ENCODE measurements at places on chromosomes 5 and 9.
A peak's percentile ranks its signal among the peaks of the same experiment; 100 is the strongest.

DNA sequence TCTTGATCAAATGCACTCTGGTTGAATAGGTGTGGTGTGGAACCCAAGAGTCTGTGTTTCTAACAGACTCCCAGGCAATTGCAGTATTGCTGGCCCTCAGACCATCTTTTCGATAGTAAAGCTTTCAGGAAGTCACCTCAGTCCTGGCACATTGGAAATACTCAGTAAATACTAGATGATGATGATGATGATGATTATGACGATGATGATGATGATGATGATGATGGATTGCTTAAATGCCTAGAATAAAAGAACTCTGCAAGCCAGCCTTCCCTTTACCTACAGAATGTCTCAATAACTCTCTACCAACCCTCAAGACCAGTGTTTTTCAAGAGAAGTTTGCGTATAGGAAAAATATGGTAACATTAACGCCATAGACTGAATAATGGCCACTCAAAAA, 268.0 kb downstream of the DNAH5 start:
- DNase-seq: no peak

GRCh38 chr9:73132034-73132776, 19.5 kb upstream of the ANXA1 start:
- DNase-seq: no peak

DNA sequence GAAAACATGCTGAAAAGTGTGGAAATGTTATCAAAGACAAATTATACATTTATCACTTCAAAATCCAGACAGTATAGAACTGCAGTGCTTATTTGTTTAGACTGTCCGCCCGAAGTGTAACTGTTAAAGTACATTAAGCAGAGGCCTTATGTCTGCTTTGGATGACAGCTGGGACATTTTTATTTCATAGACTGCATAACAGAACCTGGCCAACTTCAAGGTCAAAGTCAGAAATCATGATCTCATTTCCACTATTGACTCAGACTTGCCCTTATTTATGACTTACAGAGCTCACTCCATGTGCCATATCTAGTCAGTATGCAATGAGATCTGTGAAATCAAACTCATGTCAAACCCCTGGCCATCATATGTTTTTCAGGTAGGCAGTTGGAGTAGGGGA, 87.7 kb downstream of the RAB3C start:
- no peak for DNase-seq

- no peak for DNase-seq
These were observed 194.7 kb downstream of the SPATA31D1 start for GRCh38 chr9:82183181-82183860.

DNA sequence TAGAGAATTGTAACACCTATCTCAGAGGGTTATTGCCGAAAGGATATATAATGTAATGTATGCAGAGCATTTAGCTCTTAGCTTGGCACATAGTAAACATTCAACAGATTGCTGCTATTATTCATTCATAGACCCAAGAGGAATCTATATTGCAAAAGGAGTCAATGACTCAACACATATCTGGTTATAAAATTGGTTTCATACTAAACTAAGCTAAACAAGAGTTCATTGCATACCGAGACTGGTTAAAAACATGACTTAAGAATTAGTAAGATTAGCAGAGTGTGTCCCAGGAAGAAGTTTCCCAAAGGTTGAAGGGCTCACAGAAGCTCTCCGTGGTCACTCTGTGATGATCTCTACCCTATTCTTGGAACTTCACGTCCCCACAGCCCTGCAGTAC, 339.6 kb upstream of the CCNH start:
- DNase-seq: no peak

DNA sequence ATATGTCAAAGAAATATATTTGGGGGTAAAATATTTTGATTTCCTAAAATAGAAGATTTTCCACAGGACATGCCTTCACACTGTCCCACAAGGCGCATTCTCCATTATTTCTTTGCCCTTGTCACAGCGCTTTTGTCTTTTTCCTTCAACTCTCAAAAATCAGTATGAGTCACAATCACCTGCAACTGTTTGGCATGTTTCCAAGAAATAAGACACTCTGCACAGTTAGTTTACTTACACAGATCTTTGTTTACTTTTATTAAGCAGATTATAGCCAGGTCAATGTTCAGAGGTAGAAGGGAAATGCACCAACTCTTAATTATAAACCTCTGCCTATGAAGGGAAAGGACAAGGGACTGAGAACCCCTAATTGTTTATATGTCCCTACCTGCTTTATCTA, 9.5 kb downstream of the CEMIP2 start:
- no peak for DNase-seq

GRCh38 chr9:114096041-114096511, 3.0 kb downstream of the KIF12 start:
- no peak for DNase-seq

DNA sequence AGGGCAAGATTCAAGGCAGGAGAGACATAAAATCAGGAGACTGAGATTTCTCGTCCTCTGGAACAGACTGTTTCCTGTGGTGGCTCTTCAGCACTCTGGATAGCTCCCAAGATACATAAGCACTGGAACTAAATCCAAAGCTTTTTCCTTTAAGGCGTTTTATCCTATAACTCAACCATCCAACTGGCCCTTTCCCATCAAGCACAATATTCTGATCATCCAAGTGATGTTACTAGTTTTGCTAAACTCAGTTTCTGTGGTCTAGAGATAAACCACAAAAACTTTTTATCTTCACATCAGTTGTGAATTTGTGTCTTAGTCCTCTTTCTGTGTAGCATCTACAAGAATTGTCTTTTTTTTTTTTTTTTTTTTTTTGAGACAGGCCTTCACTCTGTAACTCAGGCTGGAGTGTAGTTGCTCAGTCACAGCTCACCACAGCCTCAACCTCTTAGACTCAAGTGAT, 299.4 kb downstream of the COX7C start:
- DNase-seq: no peak

DNA sequence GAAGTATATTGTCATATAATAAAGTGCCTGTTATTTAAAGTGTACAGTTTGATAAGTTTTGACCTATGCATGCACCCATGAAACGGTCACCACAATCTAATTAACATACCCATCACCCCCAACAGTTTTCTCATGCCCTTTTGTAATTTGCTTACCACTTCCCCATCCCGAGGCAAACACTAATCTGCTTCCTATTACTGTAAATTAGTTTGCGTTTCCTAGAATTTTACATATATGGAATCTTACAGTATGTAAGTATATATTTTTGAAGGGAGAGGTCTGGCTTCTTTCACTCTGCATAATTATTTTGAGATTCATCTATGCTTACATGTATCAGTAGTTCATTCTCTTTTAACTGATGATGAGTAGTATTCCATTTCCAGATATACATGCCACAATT, 56.5 kb downstream of the AMBP start:
- DNase-seq: no peak

DNA sequence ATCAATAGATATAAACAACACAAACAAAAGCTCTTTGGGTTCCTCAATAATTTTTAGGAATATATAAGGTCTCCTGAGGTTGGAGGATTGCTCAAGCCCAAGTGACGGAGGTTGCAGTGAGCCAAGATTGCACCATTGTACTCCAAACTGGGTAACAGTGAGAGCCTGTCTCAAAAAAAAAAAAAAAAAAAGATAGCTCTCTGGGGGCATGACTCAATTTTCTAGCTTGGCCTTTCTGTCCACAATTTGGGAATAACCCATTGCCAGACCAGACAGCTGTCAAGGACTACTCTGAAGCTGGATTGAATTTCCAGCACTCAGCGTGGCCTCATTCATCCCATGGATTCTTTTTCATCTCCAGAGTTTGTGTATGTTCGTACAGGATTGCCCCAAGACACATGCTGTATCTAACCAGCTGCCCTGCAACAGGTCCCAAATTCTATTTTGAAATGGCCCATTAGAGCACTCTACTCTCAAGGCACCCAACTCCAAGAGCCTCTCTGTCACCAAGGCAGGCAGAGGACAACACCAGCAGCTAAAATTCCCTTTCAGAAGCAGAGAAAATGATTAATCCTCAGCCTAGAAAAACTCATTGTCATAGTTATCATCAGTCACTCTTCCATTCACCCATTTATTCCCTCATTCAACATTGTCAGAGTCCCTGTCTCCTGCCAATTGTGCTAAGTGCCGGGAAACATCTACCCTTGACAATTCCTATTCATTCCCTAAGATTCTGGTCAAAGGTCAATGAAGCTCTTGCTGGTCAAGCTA, 8.7 kb downstream of the FAM193B start:
- no peak for DNase-seq

DNA sequence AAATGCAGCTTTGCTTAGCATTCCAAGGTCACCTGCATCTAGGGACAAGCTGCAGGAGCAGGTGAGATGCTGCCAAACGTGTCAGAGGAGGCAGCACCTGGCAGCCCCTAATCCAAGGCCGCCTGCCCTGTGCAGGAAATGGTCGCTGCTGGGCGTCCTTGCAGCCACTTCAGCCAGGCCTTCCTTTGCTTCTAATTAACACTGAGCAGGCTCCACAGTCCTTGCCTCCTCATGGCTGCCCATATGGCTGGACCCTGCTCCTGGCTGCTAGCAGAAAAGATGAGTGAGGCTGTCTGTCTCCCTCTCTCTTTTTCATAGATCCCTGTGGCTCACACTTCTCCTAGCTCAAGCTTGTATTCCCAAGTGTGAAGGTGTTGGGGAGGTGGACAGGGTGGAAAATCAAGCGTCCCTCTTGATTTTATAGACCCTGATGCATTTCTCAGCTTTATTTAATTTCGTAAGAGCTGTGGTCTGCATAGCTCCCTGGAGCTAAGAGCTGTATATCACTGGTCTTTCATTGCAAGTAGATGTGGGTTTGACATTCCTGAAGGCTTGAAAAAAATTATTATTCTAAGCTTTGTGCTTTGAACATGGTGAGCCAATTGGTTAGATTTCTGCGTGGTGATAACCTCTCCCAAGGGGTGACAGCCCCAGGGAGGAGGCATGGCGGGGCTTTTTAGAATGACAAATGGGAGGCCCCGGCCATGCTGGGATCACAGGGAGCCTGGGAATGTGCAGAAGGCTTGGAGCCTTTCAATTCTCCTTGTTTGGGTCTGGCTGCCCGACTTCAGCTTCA, 193.8 kb downstream of the SLIT3 start:
- DNase-seq: no peak

- no peak for DNase-seq
These were observed 421.5 kb upstream of the DAP start for GRCh38 chr5:11182441-11183080.

GRCh38 chr5:179377421-179378115, 32.3 kb upstream of the ADAMTS2 start:
- no peak for DNase-seq

GRCh38 chr5:115578657-115579056, 23.6 kb downstream of the TICAM2 start:
- no peak for DNase-seq

DNA sequence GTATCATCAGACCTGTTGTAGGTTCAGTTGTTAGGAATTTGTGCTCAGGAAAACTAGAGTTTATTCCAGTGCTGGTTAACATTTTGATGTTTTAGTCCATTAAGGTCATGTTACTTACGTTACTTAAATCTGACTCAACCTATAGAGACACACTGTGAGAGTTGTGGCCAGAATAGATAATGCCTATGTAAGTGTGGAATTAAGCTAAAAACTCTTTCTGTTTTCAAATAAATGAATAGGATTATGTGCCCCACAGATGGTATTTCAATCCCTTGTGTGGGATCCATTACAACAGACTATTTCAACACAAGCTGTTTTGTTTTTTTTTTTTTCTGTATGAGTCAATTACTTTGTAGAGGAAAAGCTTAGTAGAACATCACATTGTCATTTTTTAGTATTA, 68.1 kb downstream of the MEGF10 start:
- DNase-seq: no peak

GRCh38 chr5:73122875-73123810, 2.8 kb downstream of the TMEM171 start:
- no peak for DNase-seq

GRCh38 chr5:94632024-94632423, 13.6 kb downstream of the SLF1 start:
- no peak for DNase-seq

GRCh38 chr9:25310961-25311360, 367.3 kb downstream of the TUSC1 start:
- no peak for DNase-seq

DNA sequence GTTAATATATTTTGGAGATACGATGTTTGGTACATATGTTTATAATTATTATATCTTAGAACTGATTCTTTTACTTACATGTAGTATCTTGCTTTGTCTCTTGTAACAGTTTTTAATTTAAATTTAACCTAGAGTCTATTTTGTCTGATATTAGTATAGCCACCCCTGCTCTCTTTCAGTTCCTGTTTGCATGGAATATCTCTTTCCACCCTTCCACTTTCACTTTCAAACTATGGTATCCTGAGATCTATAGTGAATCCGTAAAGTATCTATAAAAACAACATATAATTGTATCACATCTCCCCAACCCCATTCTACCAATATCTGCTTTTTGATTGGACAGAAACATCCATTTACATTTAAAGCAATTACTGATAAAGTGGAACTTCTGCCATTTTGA, 7.2 kb downstream of the IRGM start:
- DNase-seq: no peak

GRCh38 chr5:139186261-139186660, 11.9 kb downstream of the SIL1 start:
- DNase-seq: no peak

GRCh38 chr9:38419181-38419580, 5.1 kb downstream of the IGFBPL1 start:
- DNase-seq: no peak

DNA sequence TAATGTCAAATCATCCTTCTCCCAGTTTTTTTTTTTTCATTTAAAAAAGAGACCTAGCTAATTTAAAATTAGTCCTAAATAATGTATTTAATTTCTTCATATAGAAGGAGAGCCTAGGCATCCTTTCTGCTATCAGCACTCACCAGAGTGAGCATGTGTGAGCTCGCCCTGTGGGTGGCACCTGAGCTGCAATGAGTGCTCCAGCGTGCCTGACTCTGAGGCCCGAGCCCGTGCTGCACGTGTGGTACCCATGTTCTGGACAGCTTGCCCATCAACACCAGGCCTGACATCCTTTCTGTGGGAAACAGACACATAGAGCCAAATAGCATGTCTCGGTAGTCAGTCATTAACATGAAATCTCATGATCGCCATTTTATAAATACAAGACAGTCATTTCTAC, 381.4 kb downstream of the DTWD2 start:
- DNase-seq: no peak

DNA sequence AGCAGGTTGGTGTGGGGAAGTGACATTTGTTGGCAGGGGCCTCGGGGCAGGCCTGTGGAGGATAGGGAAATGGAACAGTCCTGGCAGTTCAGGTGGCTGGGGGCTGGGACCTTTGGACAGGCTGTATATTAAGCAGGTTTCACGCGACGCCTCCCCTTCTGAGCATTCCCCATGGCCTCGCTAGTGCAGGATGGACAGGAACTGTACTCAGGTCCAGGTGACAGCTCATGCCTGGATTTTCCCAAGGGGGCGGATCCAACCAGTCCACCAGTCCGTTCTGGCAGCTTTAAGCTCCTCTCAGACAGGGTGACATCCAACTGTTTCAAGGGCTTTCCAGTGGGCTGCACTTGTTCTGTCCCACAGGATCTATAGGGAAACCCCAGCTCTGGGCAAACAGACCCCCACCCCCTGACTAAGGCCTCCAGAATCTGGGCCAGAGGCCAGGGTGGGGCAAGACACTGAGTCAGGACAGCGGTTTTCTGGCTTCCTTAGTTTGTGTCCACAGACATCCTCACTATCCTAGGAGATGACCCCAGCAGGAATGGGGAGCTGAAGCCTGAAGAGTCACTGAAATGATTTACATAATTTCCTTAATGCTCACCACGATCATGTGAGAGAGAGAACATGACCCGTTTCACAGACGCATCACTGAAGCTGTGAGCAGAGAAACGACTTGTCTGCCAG, 20.9 kb downstream of the CSF2 start:
- DNase-seq: no peak

- DNase-seq: peak; percentile 1
These were observed 17.5 kb upstream of the DHFR start for GRCh38 chr5:80672140-80672736.

Measured in NCI-H187 (cell line).